ENCODE measurements at places on chromosomes 1 and 21. TPM values are rescaled to one million over a fixed set of nuclear protein-coding genes. Genes with fewer than 3 reads are reported as not detected.

The GJC2 gene
- 2.3 TPM for polyA plus RNA-seq

The CRYAA gene
- not detected for polyA plus RNA-seq

The LHX8 gene
- 0.67 TPM for polyA plus RNA-seq

The SLC44A5 gene
- polyA plus RNA-seq = 1.1 TPM

The PM20D1 gene
- 0.05 TPM for polyA plus RNA-seq

The OR2T29 gene
- polyA plus RNA-seq = not detected

The FMN2 gene
- 1.8 TPM for polyA plus RNA-seq

The MAP3K7CL gene
- 18.6 TPM for polyA plus RNA-seq

GRCh38 chr1:10161541-10162290, 48.7 kb upstream of the KIF1B start:
- DNase-seq = no peak

- no peak for DNase-seq
These were observed 566.8 kb upstream of the B3GALT2 start for GRCh38 chr1:193753038-193753756.

- no peak for DNase-seq
These were observed 83.7 kb upstream of the BCL10 start for GRCh38 chr1:85359874-85360721.

DNA sequence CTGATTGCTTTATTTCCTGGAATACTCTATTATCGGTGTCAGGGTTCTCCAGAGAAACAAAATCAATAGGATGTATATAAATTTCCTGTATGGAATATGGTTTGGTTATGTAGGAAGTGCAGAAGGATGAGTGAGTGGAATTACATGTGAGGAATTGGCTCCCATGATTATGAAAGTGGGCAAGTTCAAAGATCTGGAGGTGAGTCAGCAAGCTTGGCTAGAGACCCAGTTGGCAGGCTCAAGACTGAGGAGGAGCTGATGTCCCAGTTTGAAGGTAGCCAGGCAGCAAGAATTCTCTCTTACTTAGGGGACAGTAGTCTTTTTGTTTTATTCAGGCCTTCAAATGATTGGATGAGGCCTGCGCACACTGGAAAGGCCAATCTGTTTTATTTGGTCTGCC, 57.5 kb downstream of the MAP3K7CL start:
- DNase-seq = peak; percentile 21

- DNase-seq = no peak
These were observed 20.4 kb upstream of the PADI2 start for GRCh38 chr1:17139637-17140036.

DNA sequence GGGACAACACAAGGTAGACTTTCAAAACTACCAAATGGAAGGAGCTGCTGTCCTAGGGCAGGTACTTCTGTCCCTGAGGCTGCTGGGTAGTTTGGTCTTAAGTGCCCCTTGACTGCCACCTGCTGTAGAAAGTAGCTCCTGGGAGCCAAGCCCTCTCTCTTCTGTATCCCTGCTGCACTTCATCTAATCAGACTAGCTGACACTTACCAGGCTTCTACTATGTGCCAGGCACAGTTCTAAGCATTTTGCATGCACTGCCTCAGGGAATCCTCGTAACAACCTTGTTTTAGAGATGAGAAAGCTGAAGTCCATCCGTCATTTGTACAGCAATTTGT, 15.9 kb upstream of the SRSF4 start:
- no peak for DNase-seq

DNA sequence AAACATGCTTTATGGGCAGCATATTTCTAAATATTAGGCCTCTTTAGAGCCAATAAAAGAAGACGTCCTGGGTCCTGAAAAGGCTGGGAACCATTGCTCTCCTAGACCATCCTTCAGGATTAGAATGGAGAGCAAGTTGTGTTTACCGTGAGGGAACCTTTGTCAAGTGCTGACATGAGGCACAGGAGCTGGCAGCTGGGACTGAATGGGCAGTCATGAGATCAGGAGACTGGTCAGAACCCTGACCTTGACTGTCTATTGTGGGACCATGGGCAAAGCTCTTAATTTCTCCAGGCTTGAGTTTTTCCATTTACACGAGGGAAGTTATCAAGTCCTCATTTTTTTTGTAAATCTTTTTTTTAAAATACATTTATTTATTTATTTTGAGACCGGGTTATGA, 5.2 kb downstream of the PFKFB2 start:
- DNase-seq = no peak

DNA sequence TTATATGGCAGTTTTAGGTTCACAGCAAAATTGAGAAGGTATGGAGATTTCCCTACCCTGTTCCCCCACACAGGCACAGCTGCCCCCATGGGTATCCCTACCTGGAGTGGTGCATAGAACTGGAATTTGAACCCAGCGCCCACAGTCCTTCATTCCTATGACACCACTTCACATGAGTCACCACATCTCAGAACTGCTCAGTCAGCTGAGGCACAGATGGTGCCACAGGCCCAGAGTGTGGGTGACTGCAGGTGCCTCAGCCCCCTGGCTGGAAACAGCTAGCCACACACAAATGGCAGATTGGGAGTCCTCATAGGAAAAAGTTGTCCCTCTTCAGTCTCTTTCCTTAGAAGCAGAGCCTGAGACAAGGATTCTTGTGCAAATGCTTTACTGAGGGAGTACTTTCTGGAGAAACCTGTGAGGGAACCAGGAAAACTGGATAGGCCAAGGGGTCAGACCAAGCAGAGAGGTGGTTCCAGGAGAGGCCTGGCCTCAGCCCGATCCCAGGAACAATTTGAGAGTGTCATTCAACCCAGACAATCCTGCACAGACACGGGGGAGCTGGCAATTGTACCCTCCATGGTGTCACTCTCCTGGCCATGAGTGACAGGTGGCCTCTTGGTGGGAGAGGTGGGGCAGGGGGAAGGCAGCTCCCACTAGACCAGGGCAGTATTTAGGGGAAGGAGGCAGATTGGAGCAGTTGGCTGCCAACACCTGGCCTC, 6.9 kb downstream of the PLA2G2D start:
- no peak for DNase-seq

- no peak for DNase-seq
These were observed 26.9 kb upstream of the LRRC3 start for GRCh38 chr21:44428281-44428960.

DNA sequence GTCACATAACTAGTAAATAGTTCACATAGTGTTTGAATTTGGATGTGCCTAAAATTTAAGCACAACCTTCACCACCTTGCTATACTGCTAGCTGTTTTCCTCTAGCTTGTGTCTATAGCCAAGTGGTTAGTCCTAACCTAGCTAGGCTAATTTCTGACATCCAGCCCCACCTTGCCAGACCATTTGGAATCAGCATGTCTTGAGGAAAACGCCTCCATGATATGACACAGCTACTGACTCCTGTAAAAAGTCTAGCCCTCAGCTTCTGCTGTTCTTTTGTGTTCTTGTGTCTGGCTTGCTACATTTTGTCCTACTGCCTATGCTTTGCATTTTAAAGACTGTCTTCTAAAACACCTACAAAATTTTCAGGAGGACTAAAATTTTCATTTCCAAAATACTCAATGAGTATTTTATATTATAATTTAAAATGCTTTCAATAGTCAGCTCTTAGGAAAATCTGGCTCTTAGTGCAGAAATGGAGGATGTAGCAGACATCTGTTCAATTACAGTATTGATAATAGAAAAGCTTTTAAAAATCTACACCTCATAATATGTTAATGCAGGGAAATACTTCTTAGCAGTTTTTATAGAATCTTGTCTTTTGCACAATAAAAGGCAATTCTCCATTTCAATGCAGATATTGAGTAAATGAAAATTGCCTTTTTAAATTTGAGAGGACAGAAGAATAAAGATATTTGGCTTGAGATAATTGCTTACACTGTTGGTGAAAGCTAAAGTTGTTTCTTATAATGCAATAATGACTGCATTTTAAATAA, 160.8 kb upstream of the APP start:
- no peak for DNase-seq

GRCh38 chr1:212512816-212513559, 80.3 kb downstream of the NENF start:
- DNase-seq = no peak

DNA sequence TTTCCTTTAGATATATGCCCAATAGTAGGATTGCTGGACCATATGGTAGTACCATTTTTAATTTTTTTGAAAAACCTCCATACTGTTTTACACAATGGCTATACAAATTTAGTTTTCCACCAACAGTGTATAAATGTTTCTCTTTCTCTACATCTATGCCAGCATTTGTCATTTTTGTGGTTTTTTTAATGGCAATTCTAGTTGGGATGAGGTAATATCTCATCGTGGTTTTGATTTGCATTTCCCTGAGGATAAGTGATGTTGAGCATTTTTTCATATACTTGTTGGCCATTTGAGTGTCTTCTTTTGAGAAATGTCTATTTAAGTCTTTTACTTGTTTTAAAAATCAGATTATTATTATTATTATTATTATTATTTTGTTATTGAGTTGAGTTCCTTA, 35.5 kb downstream of the PLA2G4A start:
- DNase-seq = no peak

GRCh38 chr1:199155166-199156019, 516.6 kb downstream of the PTPRC start:
- DNase-seq = no peak

- no peak for DNase-seq
These were observed 42.4 kb upstream of the CLDN14 start for GRCh38 chr21:36522219-36522808.

GRCh38 chr1:176058686-176059085, 148.4 kb downstream of the COP1 start:
- DNase-seq = no peak

GRCh38 chr1:1216770-1217620, 3.0 kb upstream of the TNFRSF4 start:
- DNase-seq = no peak

DNA sequence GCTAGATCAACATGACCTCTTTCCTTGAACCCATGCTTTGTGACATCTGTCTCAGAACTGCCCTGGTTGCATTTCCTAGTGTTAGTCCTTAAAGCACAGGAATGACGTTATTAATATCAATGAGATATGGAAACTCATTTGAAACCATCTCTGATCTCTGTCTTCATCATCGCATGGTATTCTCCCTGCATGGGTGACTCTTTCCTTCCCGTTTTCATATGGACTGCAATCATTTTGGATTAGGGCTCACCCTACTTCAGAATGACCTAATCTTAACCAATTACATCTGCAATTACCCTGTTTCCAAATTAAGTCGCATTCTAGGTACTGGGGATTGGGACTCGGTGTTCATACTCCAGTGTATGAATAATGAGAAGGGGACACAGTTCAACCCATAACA, 41.7 kb upstream of the DISC1 start:
- DNase-seq = no peak

DNA sequence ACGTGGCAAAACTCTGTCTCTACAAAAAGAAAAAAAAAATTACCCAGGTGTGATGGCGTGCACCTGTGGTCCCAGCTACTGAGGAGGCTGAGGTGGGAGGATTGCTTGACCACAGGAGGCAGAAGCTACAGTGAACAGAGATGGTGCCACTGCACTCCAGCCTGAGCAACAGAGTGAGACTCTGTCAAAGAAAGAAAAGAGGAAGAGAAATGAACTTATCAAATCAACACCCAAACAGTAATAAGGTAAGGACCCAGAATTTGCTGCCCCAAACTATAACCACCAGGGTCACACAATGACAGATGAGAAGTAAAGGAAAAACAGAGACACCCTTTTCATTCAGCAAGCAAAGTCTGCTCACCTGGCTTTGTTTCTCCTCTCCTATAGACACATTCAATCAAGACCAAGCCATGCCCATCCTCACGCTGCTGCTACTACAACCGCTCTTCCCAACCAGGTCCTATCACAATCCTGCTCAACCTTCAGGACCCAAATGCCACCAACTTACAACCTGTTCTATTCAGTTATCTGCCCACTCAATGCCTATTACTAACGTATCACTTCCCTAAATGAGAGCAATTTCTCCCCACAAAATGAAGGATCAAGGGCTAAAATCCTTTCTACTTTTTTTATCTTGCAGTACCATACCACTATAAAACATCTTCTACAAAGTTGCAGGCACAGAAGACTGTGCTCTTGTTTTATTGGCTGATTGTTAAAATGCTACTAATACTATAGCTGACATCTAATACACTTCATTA, 183.5 kb downstream of the RERE start:
- no peak for DNase-seq
